CD4-positive, alpha-beta T cell treated with Interleukin-15 for 4 hours (primary cell): ENCODE measurements at places on chromosomes 6 and 20.

- no peak for DNase-seq
Observed at GRCh38 chr20:9534025-9534424, 19.6 kb downstream of the LAMP5 start.

- DNase-seq = no peak
Observed at GRCh38 chr6:128538763-128539162, 18.4 kb upstream of the PTPRK start.

DNA sequence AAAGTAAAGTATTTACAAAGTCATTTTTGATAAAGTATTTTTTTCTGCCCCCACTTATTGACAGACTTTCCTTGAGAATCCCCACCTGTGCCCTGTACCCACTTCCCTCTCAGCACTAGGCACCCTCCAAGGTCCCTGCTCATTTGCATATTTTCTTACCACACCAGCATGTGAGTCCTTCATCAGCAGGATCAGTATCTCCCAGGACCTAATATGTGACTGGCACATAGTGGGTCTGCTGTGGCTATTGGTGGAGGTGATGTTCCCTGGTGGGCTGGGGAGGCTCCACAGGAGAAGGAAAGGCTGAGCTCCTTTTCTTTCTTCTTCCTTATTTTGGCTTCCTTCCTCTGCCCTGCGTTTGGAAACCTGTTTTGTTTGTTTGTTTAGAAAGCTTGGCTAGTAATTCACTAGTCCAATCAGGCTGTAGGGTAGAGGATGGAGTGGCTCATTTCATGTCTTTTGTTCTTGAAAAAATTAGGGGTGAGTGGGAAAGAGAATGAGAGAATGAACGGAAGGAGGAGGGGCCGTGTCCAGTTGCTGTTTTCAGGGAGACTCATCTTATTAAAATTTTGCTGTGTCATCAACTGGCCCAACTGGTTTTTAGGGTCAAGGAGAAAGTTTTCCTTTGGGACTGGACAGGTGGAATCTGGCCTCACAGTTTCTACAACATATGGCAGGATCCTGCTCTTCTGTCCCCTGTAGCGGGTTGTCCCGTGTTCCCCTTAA is 2.8 kb upstream of the RNF24 start:
- DNase-seq = no peak

- DNase-seq = no peak
Observed at GRCh38 chr6:32792901-32793435, 23.8 kb downstream of the HLA-DOB start.
